ENCODE measurements at places on chromosomes 16 and 17.

DNA sequence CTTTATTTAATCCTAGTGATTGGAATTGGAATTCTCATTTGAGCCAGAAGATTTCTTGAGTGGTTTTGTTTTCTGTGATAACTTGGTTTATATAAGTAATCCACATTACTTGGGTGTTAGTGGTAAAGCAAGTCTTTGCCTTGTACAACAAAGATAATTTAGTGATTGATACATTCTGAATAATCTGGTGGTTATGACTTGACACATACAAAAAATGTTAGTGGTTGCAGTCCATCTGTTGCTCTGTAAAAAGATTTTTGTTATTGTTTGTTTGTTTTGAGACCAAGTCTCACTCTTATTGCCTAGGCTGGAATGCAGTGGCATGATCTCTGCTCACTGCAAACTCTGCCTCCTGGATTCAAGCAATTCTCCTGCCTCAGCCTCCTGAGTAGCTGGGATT, 13.2 kb downstream of the OMG start:
- DNase-seq = no peak

DNA sequence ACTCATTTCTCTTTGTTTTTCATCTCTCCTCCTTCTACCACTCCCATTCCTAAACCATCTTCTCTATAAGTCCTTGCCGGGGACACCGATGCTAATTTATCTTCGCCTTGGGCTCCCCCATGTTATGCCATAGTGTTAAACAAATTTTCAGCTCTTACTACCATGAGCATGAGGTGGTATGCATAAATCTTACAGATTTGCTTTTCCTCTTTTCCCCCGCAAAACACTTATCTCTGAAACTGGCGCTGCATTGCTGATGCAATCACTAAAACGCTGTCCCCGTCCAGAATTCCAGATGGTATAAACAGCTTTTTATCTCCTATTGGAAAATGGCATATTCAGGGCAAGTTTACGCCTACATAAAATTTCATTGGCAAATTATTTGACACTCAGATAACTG, 673.6 kb upstream of the CDH8 start:
- DNase-seq = no peak

- peak; percentile 63 for DNase-seq
These were observed 29.9 kb upstream of the ARL4D start for GRCh38 chr17:43368740-43369506.

DNA sequence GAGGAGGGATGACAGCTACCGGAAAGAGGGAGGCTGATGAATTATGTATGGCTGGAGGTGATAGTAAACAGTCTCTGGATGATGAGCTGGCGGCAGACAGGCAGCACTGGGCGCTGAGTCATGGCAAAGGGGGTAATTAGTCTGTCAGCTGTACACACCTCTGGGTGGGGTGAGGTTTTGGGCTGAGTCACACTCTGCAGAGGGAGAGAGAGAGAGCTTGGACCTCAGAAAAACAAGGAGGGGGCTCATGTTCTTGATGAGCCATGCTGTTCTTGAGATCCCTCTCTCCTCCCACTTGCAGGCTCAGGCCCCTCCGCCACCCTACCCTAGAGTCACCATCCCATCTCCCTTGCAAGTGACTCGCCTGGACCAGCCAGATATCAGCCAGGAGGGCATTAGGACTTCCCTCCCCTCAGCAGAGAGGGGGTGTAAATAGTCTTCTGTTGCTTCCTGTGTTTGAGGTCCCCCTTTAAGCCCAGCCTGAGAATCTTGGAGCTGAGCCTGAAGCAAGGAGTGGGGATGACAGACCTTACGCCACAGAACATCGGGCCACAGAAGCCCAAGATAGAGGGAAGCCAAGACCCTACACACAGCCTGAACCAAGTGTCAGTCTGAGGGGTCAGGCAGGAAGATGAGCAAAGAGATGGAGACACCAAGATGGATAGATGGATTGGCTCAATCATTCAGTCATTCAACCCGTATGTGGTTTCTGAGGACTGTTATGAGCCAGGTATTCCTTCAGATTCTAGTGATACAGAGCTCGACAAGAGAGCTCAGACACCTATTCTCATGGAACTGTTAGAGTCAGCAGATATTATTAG, 383.2 kb upstream of the CCL2 start:
- no peak for DNase-seq

DNA sequence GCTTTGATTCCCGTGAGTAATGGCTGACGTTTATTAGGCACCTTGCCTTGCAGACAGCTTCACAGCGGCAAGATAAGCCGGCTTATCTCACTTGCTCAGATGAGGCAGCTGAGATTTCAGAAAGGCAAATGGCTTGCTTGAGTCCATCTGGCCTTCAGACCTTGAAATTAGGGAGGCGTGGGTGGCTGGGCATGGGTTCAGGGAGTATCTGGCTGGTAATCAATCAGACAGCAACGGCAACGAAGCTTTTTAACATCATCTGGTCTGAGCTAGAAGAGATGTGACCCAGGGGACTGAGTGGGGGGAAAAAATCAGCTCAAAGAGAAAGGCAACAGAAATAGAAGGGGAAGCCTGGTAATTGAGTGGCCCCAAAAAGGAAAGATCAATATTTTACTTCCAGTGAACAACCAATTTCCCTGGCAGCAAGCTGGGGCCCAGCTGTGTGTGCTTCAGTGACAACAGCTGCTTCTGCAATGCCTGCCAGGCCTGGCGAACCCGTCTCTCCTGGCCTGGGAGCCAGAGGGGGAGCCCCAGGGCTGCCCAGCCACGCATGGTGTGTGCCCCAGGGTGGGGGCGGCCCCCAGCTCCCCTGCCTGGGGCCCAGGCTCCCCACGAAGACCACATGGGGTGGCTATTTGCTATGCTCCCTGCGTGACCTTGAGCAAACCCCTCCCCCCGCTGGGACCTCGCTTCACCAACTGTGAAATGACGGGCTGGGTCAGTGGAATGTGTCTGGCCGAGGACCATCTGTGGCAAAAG, 34.0 kb downstream of the RAB11FIP4 start:
- no peak for DNase-seq

GRCh38 chr16:54519161-54519695, 232.6 kb upstream of the IRX3 start:
- DNase-seq = no peak

DNA sequence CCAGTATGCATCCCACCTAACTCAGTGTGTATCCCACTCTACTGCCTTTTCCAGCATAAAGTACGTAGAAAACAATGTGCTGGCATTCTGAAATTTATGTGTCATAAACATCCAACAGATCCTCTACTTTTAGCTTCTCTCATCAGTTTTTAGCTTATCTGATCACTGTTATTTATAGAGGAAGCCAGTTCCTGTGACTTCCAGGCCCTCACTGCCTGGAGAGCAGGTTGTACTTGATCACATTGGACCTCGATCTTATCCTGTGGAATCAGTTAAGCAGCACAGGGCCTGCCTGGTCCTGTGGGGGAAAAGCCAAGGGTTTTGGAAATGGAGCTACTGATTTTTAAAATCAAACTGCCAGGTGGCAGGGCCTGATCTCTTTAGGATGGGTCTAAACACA, 30.8 kb downstream of the PRSS54 start:
- DNase-seq = no peak

DNA sequence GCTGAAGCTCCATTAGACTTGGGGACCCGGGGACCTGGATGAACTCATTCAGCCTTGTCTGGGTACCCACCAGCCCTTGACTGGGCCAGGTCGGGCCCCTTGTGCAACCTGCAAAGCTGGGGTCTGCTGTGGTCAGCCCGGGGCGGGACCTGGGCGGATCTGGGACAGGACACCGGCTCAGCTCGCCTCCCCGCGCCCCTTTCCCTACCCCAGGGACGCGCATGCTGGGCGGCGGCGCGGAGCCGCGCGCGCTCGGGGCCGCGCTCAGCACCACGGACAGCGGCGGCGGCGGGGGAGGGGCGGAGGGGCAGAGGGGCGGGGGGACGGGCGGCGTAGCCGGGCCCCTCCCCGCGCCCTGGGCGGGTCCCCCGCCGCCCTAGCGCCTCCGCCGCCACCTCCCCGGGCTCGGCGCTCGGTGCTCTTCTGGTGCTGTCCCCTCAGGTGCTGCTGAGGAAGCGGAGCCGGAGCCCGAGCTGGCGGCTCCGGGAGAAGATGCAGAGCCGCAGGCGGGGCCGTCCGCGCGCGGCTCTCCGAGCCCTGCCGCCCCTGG, 7.4 kb downstream of the ACD start:
- DNase-seq = no peak

- no peak for DNase-seq
These were observed 40.7 kb upstream of the SLC38A10 start for GRCh38 chr17:81335773-81336157.

GRCh38 chr17:82933911-82934310, 94.1 kb upstream of the ZNF750 start:
- DNase-seq = no peak

GRCh38 chr16:71439523-71439922, 2.3 kb downstream of the TLE7 start:
- no peak for DNase-seq

- peak; percentile 58 for DNase-seq
These were observed at the start of gene TLCD1 for GRCh38 chr17:28726226-28726626. TLCD1 (minus strand) TSS chr17:28726233; CDS start chr17:28726097, 136 bp downstream.

DNA sequence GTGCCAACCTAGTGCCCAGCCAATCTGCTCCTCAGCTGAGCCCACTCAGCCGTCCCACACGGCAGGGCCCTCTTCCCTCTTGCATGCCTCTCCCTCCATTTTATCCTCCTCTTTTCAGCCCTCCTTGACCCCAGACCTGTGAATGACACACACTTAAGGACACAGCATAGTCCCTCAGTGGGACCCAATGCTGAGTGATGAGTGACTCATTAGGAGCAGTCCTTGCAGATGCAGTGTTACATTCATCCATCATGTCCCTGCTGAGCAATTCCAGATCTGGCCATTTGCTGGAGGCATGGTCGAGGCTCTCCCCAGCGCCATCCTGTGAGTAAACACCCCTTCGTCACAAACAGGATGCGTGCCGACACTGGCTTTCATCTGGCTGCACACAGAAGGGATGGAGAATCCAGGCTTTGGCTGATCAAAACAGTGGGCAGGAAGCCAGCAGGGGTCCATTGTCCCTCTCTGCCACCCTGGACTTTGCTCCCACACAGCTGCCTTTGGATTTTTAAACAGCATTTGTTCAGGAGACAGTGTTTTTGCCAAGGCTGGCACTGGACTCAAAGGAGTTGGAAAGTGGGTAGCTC, 122.6 kb downstream of the AXIN2 start:
- no peak for DNase-seq

- no peak for DNase-seq
These were observed 271.3 kb upstream of the ZFHX3 start for GRCh38 chr16:73319261-73319660.

- no peak for DNase-seq
These were observed 1.2 kb downstream of the JPT1 start for GRCh38 chr17:75152922-75153779.

- DNase-seq = no peak
These were observed 4.5 kb downstream of the CCL18 start for GRCh38 chr17:36068524-36068923.

GRCh38 chr16:3152277-3152990, 17.6 kb downstream of the ZNF213 start:
- DNase-seq = peak; percentile 92

DNA sequence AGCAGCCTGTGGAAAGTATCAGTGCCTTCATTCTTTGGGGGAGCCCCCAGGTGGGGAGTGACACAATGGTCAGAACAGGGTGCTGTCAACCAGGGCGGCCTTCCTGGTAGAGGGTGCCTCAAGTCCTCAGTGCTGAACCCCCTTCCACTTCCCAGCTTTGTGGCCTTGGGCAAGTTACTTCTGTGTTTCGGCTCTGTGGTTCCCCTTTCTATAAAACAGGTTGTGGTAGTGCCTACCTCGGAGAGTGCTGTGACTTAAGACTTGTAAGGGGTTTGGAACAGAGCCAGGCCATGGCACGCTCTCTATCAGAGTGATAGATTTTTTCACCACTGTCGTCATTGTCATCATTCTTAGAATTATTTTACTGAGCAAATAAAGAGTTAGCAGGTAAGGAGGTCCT, 141.1 kb downstream of the CCDC182 start:
- peak; percentile 41 for DNase-seq

DNA sequence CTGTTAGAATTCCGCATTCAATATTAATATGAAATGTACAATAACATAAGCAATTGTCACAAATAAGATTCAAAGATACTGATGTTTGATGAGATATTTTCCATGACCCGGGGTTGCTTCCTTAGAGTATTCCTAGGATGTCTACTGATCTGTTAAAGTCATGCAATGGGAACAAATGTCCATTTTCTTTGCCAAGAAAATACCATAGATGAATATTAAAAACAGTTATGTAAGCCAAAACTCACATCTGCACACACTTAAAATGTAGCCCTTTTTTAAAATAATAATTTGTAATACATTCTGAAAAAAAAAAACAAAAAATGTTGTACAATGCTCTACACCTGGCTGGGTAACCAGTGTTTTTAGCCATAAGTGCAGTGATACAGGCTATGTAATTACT, 259.4 kb upstream of the AXIN2 start:
- no peak for DNase-seq

DNA sequence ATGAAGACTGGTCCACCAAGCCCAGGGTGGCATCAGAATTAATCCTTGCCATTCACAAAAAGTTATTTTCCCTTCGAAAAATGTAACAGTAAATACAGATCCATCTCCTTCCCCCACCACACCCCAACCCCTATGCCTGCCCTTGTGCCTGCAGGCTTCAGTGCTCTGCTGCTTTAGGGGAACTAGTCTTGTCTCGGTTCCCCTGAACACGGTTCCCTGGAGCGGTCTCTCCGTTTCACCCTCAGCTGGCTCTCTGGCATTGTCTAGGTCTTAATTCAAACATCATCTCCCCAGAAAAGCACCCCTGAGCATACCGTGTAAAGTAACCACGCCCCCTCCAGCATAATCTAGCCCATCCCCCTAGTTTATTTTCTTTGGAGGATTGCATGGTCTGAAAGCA, 25.8 kb downstream of the EMP2 start:
- no peak for DNase-seq

GRCh38 chr16:78522327-78522726, 422.9 kb downstream of the WWOX start:
- no peak for DNase-seq

GRCh38 chr17:42577140-42577531, 393 bp downstream of the PSMC3IP start:
- DNase-seq = no peak

DNA sequence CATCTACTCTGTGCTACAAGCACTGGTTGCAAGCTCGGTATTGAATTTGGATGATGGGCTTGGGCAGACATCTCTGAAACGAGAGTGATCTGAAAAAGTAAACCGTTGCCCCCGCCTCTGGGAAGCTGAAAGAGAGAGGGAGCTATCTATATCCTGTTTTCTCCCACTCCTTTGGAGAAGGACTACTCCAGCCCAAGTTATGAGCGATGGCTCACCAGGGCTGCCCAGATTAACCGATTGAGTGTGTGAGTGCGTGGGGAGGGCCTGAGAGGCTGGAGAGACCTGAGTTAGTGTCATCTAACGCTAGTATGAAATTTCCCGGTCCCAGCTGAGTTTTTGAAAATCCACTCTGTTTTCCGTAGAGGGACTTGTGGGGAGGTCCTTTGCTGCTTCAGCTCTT, 11.5 kb downstream of the MGAT5B start:
- DNase-seq = no peak

DNA sequence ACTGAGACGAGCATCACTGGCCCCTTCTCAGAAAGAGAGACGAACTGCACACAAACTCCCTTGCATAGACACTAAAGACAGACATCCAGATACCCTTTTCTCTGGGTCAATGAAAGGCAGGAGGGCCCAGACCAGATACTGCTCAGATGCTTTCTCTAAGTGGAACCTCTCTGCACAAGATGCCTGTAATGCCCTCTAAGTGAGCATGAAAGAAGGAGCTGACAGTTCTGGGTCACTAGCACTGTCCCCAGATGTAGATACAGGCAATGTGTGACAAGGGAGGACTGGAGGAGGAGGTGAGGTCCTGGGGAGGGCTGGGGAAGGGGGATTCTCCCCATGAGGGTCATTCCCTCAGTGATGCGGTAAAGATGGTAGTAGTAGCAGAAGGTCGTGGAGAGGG, 501.0 kb upstream of the CDH11 start:
- no peak for DNase-seq

Measured in stimulated activated CD4-positive, alpha-beta T cell treated with anti-CD3 and anti-CD28 coated beads, TNF-alpha, amount 100 ng/mL, for 24 hours (primary cell).